Activated T-helper 1 cell treated with Interleukin-2 at 50 U/mL for 16 hours (primary cell): ENCODE measurements at places on chromosomes 2 and 18.

DNA sequence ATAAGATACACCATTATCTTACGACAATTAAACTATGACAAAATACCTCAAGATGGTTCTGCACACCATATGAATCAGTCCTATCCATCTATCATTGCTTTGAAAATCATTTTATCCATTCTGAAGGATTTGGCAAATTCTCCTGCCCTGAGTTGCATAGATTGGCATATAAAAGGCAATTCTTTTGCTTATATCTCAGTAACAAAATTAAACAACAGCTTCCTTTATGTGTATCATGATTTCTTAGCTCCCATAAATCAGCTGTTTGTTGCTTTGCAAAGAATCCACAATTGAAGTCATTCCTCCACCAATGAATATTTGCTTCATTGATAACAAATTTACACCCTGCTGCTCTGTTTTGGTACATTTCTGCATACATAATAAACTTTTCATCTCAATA is 61.7 kb downstream of the ITGB6 start:
- no peak for DNase-seq

- no peak for DNase-seq
Measured at GRCh38 chr2:88069117-88069516, 1.5 kb downstream of the SMYD1 start.

- DNase-seq = no peak
Measured at GRCh38 chr2:205629091-205629776, 53.1 kb upstream of the NRP2 start.

- no peak for DNase-seq
Measured at GRCh38 chr2:183903026-183903425, 695.3 kb upstream of the ZNF804A start.

- no peak for DNase-seq
Measured at GRCh38 chr2:133090358-133090757, 420.4 kb upstream of the LYPD1 start.

- DNase-seq = no peak
Measured at GRCh38 chr2:233235977-233236376, 15.5 kb upstream of the ATG16L1 start.
